Left kidney (tissue), 8 donors: ENCODE measurements at places on chromosomes 13 and 19.
A peak's percentile ranks its signal among the peaks of the same experiment; 100 is the strongest.

DNA sequence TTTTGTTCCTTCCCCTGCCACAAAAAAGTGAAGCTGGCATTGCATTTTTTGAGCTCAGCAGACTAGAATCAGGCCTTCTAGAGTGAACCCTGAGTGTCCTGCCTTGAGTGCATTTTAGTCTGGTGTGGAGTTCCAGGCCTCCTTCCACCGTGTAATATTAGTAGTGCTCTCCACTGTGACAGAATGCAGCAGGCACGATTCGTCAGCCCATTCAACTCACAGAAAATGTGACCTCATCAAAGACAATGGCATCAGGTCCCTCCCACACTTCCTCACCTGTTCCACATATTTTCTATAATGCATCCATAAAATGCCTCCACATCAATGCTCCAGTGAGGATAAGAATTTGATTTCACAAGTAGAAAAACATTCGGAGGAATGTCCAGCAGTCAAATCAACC, 227.6 kb downstream of the FGF9 start:
- DNase-seq = no peak

DNA sequence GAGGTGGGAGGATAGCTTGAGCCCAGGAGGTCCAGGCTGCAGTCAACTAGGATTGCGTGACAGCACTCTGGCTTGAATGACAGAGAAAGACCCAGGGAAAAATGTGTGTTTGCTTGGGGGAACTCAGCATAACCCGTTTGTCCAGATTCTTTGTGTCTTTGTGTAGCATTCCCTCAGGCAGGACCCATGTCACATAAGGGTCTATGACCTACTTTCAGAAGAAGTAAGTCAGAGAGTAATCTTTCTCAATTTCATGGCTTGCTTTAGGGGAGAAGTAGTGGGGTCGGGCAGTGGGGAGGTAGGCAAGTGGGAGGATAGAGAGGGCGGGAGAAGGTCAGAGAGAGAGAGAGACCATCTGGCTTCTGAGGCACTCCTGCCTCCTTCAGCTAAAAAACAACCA, 11.9 kb upstream of the PSPC1 start:
- DNase-seq = peak; percentile 68

DNA sequence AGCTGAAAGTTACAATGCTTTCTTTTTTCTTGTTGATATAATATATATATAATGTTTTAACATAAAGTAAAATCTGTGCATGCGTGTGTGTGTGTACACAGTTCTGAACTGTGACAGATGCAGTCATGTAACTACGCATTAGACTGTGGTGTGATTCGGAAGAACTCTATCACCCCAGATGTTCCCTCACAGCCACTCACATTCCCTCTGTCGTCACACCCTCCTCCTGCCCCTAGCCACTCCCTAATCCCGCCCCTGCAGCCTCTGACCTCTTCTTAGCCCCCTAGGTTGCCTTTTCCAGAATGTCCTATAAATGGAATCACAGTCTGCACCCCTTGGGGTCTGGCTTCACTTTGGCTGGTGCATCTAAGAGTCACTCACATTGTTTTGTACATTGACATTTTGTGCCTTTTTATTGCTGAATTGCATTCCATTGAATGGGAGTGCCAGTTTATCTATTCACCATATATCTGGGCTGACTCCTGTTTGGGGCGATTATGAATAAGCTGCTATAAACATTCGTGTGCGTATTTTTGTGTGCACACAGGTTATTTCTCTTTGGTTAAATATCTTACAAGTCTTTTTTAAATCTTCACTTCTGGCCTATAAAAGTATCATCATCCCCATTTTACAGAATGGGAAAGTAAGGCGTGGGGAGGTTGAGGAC, 20.4 kb downstream of the DHRS12 start:
- no peak for DNase-seq

DNA sequence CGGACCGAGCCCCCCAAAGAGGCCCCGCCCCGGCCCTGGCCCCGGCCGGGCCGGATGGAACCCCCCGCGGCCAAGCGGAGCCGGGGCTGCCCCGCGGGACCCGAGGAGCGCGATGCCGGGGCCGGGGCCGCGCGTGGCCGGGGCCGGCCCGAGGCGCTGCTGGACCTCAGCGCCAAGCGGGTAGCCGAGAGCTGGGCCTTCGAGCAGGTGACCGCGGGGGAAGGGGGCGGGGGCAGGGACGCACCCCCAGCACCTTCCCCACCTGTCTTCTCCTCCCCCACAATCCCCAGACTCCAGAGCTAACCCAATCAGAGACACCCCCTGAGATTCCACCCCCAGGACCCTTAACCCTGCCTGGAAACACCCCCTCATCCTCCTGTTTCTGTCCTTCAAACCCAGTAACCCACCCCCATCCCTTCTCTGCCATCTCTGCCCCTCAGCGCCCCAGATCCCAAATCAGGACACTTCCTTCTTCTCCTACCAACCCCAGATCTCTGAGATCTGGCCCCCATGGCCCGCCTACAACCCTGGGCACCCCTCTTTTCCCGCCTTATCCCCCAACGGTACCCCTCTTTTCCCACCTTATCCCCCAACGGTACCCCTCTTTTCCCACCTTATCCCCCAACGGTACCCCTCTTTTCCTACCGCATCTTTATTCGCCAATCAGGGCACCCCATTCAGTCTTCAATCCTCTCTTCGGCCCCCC, 505 bp downstream of the ZSWIM4 start:
- peak; percentile 30 for DNase-seq

DNA sequence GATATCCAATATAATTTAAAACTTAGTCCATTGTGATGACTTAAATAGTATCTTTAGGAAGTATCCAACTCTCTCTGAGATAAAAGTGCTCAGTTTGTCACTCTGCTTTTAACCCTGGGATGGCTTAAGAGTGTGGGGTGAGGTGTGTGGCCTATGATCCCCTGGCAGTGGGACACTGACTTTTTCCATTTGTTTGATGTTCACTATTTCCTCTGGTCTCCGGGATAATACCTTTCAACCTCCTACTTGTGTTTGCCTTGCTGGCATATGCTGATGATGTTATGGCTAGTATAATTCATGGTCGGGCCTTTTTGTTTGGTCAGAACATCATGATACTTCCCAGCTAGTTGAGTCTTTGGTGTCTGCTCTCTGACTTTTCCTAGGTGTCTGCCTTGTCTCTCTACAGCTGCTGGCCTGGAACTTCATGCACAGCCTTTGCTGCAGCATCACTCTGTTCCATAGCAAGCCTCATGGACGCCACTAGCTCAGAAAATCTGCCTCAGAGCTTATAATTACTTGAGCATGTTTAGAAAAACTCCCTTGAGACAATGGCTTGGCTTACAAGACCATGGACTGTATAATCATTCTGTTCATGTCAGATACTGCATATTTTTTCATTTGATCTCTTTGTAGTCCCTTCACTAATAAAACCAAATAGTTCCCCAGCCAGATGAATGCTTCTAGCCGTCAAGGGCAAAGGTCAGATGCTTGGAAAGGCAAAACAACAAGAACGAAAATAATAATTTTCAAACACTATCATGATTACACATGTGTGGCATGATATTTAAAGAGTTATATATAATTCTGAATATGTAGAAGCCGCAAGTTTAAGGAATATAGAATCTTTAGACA, 75.2 kb downstream of the WDFY2 start:
- no peak for DNase-seq

DNA sequence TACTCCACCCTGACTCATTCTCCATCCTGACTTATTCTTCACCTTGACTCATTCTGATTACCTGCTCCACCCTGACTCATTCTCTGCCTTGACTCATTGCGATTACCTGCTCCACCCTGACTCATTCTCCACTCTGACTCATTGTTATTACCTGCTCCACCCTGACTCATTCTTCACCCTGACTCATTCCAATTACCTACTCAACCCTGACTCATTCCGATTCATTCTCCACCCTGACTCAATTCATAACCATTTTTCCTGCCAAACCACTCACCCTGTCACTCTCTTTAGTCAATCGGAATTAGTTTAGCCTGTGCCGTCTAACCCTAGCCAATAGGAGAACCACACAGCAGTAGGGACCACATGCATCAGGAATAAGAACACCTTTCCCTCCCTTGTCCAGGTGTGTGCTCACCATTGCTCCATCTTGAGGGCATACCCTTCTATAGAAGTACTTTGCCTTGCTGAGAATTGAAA, 1227.4 kb upstream of the PCDH20 start:
- DNase-seq = no peak

- DNase-seq = no peak
Observed at GRCh38 chr13:90534617-90535370, 812.7 kb upstream of the MIR17HG start.
